Stimulated activated CD8-positive, alpha-beta memory T cell treated with anti-CD3 and anti-CD28 coated beads, Interleukin-12 subunit alpha, Interleukin-12 subunit beta, amount 100 ng/mL, for 4 hours (primary cell): ENCODE measurements at places on chromosomes 11 and 22.

GRCh38 chr11:116931206-116931953 lies 94.0 kb upstream of the APOA1 start:
- DNase-seq: no peak

GRCh38 chr11:88183233-88183632 lies 8.0 kb upstream of the RAB38 start:
- no peak for DNase-seq

DNA sequence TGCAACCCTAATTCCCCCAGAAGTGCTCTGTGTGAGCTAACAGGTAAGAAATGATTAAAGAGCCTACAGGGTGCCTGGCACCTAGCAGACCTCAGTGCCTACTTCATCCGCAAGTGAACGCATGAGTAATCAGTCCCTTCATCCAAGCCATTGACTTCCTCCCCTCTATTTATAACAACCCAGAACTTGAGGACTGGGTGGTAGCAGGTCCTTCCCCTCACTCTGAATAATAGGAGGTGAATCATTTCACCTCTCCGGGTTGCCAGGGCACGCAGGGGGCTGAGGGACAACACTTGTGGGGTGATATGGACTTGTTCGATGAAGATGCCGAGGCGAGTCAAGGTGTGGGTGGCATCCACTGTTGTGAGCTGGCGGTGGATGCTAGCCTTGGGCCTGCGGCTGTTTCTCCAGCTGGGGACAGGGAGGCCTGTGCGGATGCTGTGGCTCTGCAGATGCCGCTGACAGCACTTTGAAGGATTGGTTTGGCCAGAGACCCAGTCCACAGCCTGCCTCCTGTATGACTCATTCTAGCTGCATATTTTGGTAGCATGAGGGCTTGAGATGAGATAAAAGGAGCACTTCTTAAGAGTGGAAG lies 11.7 kb upstream of the SORL1-AS1 start:
- DNase-seq: peak; percentile 64

- no peak for DNase-seq
Measured at GRCh38 chr11:10970926-10971325, 113.1 kb upstream of the ZBED5 start.

GRCh38 chr11:69492201-69492991 lies 10.9 kb downstream of the LINC01488 start:
- no peak for DNase-seq

DNA sequence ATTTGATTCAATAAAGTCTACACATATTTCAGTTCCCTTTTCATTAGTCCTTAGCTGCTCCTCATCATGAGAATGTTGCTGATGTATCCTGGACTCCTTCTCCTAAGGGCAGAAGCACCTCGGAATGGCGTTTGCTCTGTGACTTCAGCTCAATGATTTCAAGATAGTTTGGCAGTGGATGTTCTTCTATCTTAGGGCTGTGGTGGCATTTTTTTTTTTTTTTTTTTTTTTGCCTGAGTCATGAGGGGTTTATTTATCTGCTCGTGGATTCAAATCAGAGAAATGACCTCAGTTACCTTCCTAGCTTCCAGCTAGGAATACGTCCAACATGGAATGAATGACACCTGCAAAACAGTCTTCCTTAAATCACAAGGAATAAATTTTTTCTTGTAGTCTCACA lies 220.0 kb upstream of the ZBED5 start:
- no peak for DNase-seq

DNA sequence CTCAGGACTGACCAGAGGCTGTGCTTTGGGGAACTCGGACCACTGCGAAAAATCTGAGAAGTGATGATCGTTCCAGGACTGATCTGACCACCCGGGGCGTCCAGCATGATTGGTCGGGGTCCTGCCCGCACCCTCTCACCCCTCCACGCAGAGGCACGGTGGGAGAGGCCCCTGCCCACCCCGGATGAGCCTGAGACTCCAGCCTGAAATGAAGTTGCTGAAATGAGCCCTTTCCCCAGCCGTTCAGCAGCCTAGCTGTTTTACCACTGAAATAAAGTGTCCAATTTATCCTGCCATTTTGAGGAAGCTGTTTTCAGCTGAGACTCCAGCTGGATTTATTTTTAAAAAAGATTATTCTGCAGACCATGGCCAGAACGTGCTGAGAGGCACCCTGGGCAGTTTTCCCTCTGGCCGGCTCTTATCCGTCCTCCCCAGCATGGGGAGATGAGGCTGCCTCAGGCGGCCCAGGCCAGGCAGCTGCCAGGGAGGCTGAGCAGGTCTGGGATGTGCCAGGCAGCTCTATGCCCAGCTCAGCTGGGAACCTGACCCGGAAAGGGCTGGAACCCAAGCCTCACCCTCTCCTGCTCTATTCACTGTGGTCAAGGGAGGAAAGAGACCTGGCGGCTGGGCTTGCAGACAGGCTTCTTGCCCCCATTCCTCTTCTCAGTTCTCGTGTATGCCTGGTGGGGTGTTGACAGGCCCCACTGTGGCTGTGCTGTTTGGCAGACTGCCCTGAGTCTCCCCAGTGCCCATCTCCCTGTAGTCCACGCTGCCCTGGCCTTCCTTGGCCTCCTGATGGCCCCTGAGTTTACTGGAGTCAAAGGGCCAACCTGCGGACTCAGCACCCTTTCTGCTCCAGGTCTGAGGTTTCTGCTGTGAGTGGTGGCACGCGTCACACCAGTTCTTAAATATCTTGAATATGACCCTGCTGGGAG lies 161.0 kb upstream of the B3GAT1 start:
- DNase-seq: no peak

DNA sequence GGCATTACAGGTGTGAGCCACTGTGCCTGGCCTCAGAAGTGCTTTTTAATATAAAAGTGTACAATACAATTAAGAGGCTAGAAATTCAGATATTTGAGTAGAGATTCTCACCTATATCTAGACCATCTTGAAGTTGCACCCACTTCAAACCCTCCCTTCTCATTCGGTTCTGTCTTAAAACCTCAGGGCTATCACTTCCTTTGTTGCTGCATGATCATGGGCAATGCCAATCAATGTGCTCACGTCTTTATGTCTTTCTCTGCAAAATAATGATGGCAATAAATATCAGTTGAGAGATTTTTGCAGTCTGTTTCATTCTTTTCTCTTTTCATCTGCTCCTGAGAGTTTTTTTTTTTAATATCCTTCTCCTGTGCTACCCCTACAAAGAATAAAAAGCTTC lies 9.3 kb upstream of the NUP160 start:
- DNase-seq: no peak

DNA sequence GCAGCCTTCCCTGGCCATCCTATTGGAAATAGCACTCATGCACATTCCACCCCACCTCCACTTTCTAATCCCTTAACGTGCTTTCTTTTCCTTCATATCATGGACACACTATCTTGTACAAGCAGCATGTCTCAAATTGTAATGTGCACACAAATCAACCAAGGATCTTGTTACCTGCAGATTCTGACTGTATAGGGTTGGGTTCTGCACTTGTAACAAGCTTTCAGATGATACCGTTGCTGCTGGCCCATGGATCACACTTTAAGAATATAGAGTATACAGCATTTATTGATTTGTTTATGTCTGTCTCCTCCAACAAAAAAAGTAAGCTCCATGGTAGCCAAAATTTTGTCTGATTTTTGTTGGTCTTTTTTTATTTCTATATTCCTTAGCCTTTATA lies 32.4 kb upstream of the POU2AF1 start:
- no peak for DNase-seq

DNA sequence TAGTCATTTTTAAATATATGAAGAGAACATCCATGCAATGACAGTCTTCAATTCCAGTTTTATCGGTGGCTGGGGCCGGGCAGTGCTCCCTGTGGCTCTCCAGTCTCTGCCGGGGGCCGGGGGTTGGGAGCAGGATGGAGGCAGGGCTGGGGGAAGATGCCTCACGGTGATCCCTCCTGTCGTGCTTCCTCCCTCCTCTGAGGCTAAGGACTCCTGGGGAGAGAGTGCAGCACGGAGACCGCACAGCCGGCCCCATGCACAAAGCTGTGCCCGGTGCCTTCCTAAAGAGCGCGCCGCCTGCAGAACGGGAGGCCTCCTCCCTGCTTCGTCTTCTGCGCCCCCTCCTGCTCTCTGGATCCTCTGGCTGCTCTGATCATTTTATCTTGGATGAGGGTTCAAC lies 20.5 kb downstream of the GAL start:
- DNase-seq: no peak

DNA sequence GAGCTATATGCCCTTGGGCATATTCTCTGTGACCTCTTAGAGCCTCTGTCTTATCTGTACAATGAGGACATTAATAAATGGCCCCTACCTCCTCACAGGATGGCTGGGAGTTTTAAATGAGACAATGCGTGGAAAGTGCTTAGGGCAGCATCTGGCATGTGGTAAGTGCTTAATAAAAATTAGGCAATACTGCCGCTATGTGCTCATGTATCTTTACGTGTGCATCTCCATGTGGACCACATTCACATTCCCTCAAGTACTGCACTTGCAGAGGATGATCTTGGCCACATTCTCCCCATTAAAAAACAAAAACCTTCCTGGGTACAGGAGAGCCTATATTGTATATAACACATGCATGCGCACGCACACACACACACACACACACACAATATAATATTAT lies 19.1 kb upstream of the BSX start:
- no peak for DNase-seq

GRCh38 chr11:118115048-118115447 lies 28.3 kb upstream of the SMIM35 start:
- no peak for DNase-seq

- DNase-seq: no peak
Measured at GRCh38 chr11:78218707-78219492, 30.2 kb downstream of the USP35 start.

DNA sequence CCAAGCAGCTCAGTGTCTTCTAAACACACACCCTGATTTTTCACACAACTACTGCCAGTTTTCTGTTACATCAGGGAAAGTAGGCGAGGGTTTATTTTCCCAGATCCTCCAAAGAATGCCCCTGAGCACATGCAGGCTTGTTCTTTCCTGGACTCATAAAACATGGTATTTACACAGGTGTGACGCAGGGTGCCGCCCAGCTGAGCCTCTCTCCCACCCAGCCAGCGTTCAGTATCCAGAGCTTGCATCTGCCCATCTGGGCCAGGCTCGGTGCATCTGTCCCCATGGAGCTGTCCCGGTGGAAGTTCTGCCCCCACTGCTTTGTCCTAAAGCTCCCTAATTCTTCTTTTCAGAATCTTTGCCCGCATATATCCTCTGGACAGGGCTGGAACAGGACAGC lies 44.8 kb upstream of the ISX start:
- DNase-seq: no peak

DNA sequence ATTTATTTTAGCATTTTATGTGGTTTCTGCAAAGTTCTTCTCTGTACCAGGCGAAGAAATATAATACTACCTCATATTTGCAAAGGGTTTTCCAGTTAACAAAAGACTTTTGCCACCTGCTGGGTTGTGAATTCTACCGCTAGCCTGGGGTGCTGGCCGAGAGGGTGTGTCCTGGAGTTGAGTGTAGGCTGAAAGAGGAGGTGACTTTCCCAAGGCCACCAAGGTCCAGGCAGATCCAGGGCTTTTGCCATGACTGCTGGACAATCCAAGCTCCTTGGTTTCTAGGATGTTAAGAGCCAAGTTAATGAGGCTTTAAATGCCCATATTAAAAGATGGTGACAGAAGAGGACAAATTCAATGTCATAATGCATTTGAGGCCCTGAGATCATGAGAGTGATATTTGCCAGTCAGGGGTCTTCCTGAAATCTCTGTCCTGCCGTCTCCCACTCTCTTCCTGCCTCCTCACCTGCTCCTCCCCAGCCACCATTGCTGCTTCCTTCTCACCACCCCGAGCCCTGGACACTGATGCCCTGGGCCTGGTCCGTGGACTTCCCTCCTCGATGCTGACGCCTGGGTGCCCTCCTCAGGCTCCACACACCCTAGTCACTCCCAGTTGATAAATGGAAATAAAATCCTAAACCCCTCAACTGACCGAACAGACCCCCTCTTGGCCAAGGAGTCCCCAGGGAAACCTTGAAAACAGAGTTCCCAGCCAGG lies 825.6 kb downstream of the TBC1D22A start:
- no peak for DNase-seq

DNA sequence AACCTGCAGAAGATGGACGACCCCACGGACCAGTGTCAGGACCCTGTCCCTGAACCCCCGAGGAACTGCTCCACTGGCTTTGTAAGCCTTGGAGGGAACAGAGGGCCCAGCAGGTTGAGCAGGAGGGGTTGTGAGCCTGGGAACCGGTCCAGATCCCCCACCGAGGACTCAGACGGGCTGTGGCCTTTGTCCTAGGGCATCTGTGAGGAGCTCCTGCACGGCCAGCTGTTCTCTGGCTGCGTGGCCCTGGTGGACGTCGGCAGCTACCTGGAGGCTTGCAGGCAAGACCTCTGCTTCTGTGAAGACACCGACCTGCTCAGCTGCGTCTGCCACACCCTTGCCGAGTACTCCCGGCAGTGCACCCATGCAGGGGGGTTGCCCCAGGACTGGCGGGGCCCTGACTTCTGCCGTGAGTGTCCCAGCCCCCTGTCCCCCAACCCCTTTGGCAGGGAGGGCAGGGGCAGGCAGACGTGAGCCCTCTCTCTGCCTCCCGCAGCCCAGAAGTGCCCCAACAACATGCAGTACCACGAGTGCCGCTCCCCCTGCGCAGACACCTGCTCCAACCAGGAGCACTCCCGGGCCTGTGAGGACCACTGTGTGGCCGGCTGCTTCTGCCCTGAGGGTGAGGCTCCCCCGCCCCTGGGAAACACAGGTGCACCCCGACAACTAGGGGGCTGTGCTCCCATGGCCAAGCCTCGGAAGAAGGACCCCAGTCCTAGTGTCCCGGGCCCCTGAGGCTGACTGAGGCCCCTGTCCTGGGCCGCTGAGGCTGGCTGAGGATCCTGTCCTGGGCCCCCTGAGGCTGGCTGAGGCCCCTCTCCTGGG lies 6.4 kb downstream of the MUC5AC start:
- DNase-seq: no peak

- no peak for DNase-seq
Measured at GRCh38 chr11:133706925-133707794, 138.2 kb downstream of the SPATA19 start.

DNA sequence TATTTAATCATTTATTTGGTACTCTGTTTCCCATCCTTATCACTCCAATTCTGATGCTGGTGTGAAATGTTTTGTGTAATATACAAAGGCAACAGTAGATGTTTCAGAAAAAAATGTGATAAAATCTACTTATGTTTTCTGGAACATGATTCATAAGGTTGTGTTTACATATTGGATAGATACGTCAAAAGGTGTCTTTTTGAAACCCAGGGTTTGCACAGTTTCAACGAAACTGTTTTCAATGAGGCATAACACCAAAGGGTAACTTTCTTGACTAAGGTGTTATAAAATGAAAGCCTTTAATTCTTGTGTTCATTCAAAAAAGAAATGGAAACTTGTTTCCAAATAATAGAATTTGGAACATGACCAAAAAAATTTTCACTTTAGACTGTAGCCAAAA lies 33.8 kb upstream of the HSD17B12 start:
- no peak for DNase-seq
